ENCODE measurements at places on chromosomes 7 and 10. TPM values are rescaled to one million over a fixed set of nuclear protein-coding genes. Genes with fewer than 3 reads are reported as not detected.

SPDYE2B gene
- not detected for total RNA-seq

GRCh38 chr7:107860981-107861652 is 29.9 kb upstream of the DLD start:
- no peak for DNase-seq

GRCh38 chr10:7111561-7111960 is 299.3 kb downstream of the SFMBT2 start:
- no peak for DNase-seq

- DNase-seq = no peak
Observed at GRCh38 chr7:40348126-40348728, 213.4 kb downstream of the SUGCT start.

DNA sequence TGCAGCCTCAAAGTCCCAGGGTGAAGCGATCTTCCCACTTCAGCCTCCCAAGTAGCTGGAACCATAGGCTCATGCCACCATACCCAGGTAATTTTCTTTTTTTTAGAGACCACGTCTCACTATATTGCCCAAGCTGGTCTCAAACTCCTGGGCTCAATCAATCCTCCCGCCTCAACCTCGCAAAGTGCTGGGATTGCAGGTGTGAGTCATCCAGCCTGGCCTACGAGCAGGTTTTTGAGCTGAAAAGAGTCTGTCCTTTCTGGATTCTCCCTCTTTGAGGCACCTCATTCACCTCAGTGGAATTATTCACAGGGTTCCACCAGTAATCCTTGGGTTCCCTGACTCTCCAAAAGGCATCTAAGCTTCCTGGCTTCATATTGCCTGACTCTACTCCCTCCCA is 7.6 kb upstream of the LEP start:
- DNase-seq = no peak

GRCh38 chr10:15254808-15255648 is 86.5 kb upstream of the NMT2 start:
- DNase-seq = no peak

DNA sequence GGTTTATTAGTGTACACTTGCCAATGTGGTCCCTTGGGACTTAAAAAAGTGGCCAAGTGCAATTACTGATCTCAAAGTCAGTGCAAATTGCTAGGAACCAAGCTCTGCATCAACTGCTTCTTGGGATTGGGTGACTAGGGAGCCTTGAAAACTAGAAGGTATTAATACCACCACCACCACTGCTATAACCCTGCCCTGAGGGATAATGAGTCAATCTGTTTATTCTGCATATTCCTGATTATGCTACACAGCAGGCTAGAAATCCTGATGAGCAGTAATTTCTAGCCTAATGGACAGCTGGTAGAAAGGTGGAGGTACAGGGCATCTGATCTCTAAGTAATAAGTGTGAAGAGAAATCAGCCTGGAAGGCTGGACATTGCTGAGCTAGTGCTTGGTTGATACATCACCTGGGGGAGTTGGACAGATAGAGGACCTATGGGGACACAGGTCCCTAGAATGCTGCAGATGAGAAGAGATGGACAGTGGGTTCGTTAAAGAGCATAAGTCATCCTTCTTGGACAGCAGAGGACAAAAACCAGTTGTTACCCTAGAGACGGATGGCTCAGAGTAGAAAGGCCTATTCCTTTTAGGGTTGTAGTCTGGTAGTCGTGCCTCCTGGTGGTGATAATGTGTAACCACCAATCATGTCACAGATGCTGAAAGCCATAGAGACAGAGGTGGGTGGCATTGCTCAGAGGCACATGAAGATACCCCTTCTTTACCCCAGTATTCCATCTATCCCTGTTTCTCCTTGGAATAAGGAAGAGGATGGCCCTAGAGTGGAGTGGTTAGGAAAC is 554.8 kb downstream of the SORCS1 start:
- DNase-seq = no peak

GRCh38 chr7:38413784-38414183 is 140.3 kb upstream of the TARP start:
- DNase-seq = no peak

- DNase-seq = no peak
Observed at GRCh38 chr7:1359681-1360485, 99.4 kb downstream of the MICALL2 start.

OTUD1 gene
- 2.8 TPM for total RNA-seq

DNA sequence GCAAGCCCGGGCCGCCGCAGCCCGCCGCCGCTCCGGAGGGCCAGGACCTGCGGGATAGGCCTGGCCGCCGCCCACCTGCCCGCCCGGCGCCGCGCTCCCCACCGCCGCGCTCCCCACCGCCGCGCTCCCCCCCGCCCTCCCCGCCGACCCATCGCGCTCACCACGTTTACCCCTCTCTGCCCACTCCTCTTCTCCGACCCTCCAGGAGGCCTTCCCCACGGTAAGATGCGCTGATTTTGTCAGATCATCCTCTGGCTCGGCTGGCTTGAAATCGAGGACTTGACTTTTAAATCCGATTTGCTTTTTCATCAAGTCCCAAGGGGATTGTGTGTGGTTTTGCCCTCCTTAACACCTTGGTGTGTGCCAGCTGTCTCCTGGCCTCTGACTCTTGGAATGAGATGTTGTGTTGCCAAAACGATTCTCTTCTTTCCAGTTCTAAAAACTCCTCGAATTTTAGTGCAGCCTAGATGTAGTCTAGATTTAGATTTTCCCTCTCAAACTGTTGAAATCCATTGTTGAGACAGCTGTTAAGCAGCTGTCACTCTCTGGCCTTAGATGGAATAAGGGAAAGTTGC is 738 bp downstream of the POM121 start:
- no peak for DNase-seq
